NCI-H1048 (cell line): ENCODE measurements at places on chromosomes 12 and 14.

GRCh38 chr12:93836620-93837260, 159.6 kb downstream of the CRADD start:
- DNase-seq: no peak

- no peak for DNase-seq
Observed at GRCh38 chr12:6956021-6956727, 5.0 kb downstream of the PTPN6 start.

GRCh38 chr14:93759719-93760307, 28.5 kb downstream of the PRIMA1 start:
- no peak for DNase-seq

GRCh38 chr14:38207736-38208617, at the start of gene SSTR1:
Gene SSTR1 (plus strand): TSS chr14:38207904. CDS start chr14:38209390, 1,486 bp downstream.
- DNase-seq: no peak

DNA sequence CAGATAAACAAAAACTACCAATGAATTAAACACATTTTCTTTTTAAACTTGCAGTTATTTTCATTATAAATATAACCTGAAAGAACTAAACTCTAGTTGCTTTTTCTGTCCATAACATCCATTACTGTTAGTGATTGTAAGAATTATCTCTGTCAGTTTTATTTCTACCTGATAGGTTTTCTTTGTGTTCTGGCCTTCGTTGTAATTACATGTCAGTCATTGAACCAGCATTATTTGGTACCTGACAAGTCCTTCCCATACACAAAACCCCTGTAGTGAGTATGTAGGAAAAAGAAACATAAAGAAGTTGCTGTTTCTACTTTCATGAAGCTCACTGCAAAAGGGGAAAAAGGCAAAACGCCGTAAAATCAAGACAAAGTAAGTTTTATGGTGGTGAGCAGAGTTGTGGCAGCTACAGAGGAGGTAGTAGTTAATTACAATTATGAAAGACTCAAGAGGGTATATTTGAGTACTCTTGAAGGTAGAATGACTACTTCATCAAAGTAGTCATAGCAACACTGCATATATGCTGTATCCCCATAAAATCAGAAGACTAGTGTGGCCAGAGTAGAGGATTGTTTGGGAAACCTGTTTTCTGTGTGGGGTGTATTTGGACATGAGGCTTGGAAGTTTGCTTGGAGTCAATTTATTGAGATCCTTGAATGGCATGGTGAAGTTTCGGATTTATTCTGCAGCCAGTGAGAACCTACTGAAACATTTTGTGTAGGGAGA, 102.8 kb downstream of the SLC5A8 start:
- no peak for DNase-seq

GRCh38 chr12:110861729-110862128, 14.9 kb downstream of the CCDC63 start:
- no peak for DNase-seq

- no peak for DNase-seq
Observed at GRCh38 chr14:96071561-96071960, 32.4 kb downstream of the C14orf132 start.

- DNase-seq: no peak
Observed at GRCh38 chr12:56161690-56162351, 3.7 kb downstream of the MYL6 start.
